ENCODE measurements at places on chromosomes 11 and 22.
A peak's percentile ranks its signal among the peaks of the same experiment; 100 is the strongest.

DNA sequence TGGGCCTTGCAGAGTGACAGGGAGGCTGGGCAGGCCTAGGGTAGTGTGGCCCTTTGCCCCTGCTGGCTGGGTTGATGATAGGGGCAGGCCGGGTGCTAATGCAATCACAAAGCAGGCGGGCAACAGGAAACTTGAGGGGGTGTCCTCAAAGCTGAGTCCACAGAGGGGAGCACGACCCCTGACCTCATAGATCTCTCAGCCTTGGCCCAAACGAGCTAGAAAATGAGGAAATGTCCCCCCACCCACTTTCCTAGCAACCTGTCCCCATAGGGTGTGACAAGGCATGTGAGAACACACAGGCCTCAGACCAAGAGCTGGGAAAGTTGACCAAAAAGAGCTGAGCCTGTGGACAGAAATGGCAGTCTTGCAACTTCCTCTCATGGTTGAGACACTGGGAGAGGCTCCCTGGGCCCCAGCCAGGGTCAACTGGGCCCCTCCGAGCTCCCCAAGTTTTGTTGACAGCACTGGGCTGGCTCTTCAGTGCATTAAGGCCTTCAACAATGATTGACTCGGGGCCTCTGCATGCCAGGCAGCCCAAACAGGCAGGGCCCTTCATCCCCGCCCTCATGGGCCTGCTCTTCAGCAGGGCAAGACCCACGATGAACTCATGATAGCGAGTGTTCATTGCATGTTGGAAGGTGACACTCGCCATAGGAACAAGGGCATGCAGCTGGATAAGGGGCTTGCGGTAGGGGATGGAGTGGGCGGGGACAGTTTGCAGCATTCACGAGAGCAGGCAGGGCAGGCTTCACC, 9.8 kb upstream of the SPI1 start:
- DNase-seq: no peak

DNA sequence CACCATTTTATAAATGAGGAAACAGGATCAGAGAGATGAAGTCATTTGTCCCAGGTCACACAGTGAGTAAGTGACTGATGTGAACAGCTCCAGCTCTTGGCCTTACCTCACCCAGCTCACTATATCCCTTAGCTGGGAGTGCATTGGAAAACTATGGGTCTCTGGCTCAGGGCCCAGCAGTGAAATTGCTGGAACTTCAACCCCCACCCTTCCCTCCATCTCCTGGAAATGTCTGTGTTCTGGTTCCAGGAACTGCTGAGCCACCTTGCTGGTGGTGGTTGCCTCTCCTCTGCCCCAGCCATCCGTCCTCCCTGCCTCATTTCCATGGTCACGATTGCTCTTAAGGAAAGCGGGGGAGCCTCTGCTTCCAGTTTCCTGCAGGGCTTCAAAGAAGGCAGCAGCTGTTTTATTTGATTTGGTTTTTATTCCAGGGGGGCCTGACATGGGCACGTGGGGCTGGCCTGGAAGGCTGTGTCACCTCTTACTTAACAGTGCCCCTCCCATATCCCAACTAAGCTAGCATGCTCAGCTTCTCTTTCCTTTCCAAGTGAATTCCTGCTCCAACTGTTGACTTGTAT, 46.2 kb upstream of the CSTF3 start:
- DNase-seq: no peak

DNA sequence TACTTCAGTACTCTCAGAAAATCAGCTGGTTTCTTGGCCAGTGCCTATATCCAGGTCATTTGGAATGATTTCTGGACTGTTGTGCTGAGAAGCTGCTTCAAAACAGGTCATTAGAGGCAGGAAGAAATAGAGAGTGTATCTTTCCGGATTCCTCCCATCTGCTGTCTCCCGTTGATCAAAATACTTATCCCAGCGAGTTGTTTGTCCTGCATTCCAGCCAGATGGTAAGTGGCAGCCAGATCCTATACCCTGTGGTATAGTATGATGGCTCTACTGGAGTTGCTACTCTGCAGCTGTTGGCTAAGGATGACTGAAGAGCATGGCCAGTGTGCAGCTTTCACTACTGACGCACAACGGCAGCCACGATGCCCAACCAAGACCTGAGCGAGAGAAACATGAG, 560.9 kb upstream of the ANO5 start:
- no peak for DNase-seq

DNA sequence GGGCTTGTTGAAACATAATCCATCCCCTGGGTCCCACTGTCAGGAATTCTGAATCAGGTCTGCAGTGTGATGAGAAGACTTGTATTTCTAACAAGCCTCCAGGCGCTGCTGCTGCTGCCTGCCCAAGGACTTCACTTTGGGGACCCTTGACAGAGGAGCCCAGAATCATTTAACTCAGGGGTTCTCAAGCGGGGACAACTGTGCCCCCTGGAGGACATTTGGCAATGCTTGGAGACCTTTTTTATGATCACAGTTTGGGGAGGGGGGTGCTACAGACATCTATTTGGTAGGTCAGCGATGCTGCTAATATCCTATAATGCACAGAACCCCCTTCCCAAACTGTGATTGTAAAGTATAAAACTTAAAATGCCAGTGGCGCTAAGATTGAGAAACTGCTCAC, 312.8 kb downstream of the OPCML start:
- peak; percentile 39 for DNase-seq

- DNase-seq: no peak
Observed at GRCh38 chr11:2248762-2249161, 21.6 kb downstream of the ASCL2 start.

DNA sequence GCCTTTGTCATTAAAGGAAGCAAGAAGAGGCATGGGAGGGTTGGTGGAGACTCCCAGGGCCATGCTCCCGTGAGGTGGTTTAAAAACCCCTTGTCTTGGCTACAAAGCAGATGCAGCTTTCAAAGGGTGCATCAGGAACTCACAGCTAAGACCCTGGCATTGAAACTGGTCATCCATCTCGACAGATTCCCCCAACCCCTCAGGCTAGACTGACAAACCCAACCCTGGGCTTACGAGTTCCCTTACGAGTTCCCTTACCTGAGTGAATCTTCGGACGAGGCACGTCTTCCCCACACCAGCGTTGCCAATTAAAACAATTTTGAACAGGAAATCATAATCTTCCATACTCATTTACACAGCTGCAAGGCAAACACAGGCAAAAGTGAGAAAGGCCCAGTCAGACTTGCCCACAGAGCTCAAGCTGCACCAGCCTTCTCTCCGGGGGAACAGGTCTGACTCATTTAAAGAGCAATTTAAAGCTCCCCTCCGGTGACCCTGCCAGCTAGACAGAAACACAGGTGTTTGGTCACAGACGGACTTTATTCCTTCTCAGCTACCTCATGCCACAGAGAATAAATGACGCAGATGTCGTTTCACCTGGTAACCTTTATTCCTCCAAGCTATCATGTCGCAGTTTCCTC, 74.6 kb downstream of the RAB30 start:
- no peak for DNase-seq

GRCh38 chr11:80362563-80363340, 921.9 kb upstream of the TENM4 start:
- no peak for DNase-seq

DNA sequence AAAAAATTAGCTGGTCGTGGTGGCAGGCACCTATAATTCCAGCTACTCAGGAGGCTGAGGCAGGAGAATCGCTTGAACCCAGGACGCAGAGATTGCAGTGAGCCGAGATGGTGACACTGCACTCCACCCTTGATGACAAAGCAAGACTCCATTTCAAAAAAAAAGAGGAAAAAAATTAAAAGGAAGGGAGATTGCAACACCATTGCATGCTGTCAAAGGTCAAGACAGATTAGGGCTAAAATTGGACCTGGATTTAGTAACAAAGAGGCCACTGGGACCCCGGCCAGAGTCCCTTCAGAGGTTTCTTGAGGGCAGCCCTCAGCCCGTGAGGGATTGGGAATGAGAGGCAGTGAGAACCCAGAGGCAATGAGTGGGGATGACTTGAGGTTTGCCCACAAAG, 8.2 kb upstream of the MAFF start:
- DNase-seq: no peak

- no peak for DNase-seq
Observed at GRCh38 chr22:20115691-20116375, at the start of gene RANBP1. RANBP1 (plus strand) TSS chr22:20116104; CDS start chr22:20116185, 81 bp downstream.

- DNase-seq: peak; percentile 64
Observed at GRCh38 chr22:46561435-46561905, 24.1 kb upstream of the CELSR1 start.

DNA sequence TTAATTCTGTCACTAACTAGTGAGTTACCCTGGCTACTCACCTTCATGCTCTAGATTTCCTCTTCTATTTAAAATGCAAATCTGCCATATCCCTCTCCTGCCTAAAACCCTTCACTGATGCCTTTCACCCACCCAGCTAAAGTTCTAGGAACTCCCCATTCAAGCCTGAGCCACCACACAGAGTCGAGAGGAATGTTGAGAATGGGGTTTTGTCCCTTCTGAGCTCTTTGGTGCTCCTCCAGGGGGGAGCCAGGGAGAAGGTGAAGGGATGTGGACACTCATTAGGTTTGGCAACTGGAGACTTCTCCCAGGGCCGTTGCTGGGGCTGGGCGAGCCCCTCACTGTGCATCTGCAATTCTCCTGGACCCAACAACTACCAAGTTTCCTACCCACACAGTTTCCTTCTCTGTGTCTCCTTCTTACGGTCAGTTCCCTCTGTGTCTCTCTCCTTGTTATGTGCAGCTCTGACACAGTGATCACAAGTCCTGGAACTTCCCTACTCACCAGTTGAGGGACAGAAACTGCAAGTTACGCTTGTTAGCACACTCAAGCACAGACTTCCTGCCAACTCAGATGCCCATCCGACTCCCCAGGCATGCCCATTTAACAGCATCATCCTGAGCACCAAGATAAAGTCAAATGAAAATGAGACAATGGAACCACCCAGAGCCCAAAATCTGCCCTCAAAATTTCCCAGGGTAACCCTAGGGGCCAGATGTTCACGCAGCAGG, 6.5 kb upstream of the IL10RA start:
- DNase-seq: no peak

DNA sequence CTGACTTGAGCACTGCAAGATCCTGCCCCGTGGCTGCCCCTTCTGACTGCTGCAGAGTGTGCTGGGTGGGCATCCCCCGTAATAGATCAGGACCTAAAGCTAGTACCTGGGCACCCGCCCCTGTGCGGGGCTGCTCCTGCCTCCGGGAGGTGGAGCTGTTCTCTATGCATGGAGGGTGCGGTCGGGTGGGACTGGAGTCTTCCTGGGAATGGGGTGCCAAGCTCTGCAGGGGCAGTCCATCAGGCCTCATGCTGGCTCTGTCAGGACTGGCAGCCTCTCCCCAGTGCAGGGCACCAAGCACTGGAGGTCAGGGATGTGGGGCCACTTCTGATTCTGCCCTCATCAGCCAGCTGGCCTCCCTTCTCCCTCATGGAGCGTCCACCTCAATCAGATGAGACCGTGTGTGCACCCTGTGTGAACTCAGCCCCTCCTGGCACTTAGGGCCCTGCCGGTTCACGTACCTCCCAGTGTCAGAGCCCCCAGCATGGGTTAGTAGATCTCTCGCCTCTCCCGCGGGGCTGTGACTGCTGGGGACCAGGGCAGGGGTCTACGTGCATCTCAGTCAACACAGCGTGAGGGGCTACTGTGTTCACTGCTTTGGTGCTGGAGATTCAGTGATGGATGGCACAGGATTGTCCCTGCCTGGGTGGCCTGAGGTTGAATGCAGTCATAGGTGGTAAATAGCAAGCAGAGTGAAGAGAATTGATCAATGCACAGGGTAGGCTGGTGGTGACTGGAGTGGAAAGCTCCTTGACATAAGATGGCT, 30.8 kb downstream of the MPPED1 start:
- DNase-seq: no peak

- DNase-seq: no peak
Observed at GRCh38 chr11:116852261-116853031, 15.0 kb upstream of the APOA1 start.

DNA sequence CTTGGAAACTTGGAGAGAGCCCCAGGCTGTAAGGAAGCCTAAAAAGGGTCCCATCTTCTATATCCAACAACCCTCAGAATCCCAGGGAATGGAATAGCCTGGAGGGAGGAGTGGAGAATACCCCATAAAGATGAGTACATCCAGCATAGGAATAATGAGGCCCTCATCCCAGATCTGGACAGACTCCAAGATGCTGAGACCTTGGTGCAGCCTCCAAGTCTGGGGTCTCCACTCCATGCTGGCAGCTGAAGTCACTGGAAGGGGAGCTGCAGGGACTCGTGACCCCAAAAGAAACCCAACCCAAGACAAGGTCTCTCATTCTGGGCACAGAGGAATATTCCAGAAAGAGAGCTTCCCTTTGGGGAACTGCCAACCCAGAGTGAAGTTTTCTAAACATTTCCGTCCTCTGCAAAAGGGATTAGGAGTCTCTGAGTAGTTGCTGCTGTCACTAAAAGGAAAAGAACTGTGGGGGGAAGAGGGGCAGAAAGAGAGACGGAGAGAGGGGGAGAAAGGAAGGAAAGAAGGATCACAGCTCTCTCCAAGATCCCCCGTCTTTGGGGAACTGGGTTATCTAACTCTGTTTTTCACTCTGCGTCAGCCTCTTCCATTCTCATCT, 589 bp downstream of the SCGB1A1 start:
- DNase-seq: no peak

DNA sequence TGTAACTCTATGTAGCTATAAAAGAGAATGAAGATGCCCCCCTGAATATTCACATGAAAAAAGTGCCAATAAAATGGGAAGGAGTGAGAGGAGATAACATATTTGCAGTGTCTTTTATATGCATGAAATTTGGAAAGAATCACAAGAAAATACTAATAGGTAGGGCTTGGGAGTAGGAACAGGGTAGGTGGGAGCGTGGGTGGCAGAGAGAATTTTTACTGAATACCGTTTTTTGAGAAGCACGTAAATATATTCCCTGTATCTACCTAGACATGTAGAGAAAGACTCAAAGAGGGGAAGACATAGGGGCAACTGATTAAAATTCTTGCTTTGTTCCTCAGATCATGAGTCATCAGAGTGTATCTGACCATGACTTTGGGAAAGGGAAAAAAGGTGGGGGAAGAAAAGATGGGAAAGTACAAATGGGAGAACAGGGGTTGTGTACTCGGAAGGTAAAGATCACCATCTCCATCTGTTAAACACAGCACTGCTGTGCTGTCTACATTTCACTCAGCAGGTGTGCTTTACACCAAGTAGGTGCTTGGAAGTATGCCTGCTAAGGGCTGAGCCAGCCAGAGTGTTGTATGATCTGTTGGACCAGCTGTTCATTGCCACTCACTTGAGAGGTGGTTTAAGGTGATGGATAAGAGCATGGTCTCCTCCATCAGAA, 16.0 kb downstream of the PRR5L start:
- DNase-seq: no peak

DNA sequence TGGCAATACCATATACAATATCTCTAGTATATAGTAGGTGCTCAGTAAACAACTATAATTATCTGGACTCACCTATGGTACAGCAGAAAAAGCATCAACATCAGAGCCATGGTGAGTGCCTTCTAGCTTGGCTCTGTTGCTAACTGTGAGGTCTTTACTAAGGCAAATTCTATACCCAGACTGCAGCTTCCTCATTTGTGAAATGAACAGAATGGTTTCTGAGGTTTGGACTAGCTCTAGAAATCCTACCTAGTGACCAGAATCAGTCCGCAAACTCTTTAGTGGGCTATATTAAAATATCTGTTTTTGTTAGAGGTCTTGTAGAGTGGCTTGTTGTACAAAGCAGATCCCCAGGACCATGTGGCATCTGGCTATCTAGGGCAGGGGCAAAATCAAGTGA, 3.7 kb downstream of the MS4A1 start:
- no peak for DNase-seq

- DNase-seq: no peak
Observed at GRCh38 chr22:46907241-46908215, 145.1 kb downstream of the TBC1D22A start.

- no peak for DNase-seq
Observed at GRCh38 chr11:131495423-131495822, 125.0 kb downstream of the NTM start.

Measured in WTC11 (cell line).